Stimulated activated CD8-positive, alpha-beta memory T cell treated with anti-CD3 and anti-CD28 coated beads, Interleukin-4, amount 100 ng/mL, for 1 hour (primary cell): ENCODE measurements at places on chromosomes 2 and 18.
A peak's percentile ranks its signal among the peaks of the same experiment; 100 is the strongest.

DNA sequence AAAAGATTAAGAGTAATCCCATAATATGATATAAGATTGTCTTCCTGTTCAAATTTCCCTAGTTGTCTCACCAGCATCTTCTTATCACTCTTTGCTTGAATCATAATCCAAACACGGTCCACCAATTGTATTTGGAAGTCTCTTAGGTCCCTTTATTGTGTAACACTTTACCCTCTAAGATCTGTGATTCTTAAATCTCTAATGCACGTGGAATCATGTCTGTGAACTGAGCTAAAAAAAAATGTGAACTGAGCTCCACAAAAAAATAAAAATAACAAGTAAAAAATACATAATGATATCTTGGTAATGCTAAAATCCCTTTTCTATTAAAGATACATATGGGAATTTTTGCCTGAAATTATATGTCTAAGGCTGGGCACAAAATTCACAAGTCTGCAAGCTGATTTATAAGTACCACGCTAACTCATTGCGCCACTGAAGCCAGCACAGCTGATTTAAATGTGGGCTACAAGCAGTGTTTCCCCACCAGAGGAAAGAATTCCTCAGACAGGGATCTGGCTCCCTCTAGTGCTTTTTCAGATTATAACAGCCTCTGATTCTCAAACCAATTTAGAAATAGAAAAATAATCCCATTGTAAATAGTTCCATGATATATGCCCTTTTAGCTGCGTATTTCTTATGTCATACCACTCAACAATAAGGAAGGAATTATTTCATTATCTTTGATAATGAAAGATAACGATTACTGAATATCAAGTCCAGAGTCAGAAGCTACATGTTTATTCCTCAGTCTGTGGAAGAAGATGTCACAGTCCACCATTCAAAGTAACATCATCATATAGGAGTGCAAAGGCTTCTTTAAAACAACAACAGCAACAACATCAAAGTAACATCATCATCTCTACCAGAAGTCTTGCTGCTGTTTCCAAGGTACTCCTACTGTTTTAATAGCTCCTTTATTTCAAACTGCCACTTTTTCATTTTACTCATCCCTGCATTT, 22.9 kb downstream of the RBM43 start:
- DNase-seq = peak; percentile 5

DNA sequence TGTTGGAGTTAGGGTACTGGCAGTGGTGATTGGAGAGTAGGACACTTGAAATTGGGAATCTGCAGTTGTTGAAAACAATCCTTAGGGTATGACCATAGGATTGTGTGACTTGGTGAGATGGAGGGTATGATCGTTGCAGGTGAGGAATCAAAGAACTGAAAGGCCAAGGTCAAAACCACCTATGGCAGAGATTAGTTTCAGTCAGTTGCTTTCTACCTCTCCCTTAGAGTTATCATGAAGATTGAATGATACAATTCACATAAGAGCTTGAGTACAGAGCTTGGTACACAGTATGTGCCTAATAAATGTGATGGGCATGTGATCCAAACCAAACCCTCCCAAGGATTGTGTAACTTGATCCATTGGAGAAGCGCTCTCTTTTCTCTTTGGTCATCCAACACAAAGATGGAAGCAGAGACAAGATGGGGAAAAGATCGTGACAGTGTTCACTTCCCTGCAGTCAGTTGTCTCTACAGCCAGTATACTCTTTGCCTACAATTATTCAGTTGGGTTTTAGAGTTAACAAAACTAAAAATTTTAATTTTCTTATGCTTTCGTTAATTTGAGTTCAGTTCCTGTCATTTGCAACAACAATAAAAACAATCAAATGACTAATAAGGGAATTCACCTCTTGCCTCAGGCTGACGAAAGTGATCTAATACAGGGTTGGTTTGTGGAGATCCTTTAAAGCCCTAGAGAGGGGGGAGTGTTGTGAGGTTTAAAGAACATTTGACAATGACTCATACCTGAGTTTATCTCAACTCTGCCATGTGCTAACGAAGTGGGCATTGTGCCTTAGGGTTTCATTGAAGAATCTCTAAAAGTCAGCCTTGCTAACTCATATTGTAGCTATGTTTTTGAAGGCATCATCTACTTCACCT, 14.8 kb upstream of the SMAD2 start:
- no peak for DNase-seq

GRCh38 chr2:231929961-231930592, 3.9 kb upstream of the NPPC start:
- DNase-seq = no peak

DNA sequence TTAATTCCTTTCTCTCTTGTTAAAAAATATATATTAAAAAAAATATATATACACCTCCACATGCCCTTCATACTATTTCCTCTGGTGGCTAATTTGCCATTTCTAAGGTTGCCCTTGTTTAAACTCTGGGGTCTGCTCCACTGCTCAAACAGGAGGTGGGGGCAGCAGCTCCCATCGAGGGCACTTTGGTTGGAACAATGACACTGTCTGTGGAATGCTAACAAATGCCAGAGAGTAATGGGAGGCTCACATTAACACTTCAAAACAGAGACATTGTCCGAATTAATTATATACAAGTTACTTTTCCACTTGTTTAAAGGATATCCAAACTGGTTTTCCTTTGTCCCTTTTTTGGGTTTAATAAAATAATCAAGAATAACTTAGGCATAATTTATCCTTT, 58.8 kb upstream of the CD302 start:
- DNase-seq = no peak

GRCh38 chr2:227592694-227593387, 5.9 kb upstream of the SCYGR2 start:
- no peak for DNase-seq

DNA sequence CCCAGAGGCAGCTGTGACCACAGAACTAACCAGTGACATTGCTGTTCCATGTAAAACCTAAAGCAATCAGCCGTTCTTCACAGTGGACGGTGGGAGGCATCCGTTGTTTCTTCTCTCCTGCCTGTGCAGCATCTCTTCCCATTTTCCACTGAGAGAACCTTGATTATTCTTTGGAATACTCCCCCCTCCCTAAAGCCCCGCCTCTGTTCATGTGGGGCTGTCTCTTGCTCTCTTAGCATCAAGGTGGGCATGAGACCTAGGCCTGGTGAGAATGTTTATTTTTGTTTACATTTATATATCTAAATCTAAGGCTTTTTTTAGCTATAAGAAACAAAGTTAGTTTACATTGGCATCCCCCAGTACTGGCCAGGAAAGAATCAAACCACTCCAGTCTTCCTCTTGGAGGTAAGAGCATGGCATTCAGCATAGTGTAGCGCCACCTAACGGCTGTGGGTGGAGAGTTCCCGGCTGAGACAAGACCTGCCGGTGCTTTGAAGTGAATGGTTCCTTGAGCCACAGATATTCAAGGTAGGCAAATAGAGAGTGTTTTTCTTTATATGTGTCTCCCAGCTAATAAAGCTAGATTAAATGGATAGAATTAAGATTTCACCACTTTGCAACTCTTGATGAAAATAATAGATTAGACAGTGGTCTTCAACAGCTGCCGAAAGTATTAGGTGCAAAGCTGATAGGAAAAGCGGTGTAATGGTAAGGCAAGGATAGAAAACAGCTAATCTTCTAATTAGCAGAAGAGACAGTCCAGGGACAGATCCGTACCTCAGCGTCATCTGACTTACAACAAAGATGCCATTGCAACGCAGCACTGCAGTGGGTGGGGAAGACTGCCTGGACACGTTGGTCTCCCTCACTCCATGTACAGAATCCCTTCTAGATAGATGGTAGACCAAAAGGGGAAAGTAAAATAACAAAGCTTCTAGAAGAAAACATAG, 219.6 kb upstream of the RAB12 start:
- DNase-seq = no peak

DNA sequence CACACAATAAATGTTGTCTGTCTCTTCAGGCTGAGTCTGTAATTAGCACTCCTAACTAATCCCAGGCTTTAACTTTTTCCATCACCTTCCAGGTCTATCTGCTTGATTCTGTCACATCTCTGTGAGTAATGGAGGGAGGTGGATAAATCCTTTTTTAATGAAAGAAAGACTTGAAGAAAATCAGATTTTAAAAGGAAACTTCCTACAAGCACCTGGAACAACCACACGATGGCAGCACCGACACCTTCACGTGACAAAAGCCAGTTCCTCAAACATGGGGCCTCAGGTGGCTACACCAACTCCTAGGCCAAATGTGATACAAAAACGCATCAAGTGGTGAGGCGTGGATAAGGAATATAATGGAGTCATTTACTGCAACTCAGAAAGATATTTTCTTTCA, 41.8 kb downstream of the TGFBRAP1 start:
- no peak for DNase-seq

GRCh38 chr2:98654699-98655495, 46.5 kb downstream of the UNC50 start:
- no peak for DNase-seq

DNA sequence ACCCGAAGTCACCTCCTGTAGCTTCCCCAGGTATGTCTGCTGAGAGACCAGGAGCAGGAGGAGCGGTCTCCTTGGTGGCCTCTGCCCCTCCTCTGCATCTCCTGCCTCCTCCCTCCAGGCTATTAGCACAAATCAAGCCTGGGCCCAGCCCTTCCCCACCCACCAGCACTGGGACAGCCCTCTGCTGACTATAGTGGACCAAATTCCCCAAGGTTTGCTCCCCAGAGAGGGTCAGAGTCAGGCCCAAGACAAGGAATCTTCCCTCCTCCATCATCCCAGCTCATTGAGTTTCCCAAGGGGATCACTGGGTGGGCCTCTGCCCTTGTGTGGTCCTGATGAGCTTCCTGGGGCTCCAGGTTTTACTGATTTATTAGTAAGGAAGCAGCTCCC, 62.1 kb downstream of the EMILIN2 start:
- DNase-seq = no peak

GRCh38 chr2:215983581-215984351, 29.6 kb downstream of the MREG start:
- no peak for DNase-seq

GRCh38 chr2:98579926-98580325, 28.4 kb downstream of the COA5 start:
- no peak for DNase-seq
